ENCODE measurements at places on chromosomes 11 and 22.

DNA sequence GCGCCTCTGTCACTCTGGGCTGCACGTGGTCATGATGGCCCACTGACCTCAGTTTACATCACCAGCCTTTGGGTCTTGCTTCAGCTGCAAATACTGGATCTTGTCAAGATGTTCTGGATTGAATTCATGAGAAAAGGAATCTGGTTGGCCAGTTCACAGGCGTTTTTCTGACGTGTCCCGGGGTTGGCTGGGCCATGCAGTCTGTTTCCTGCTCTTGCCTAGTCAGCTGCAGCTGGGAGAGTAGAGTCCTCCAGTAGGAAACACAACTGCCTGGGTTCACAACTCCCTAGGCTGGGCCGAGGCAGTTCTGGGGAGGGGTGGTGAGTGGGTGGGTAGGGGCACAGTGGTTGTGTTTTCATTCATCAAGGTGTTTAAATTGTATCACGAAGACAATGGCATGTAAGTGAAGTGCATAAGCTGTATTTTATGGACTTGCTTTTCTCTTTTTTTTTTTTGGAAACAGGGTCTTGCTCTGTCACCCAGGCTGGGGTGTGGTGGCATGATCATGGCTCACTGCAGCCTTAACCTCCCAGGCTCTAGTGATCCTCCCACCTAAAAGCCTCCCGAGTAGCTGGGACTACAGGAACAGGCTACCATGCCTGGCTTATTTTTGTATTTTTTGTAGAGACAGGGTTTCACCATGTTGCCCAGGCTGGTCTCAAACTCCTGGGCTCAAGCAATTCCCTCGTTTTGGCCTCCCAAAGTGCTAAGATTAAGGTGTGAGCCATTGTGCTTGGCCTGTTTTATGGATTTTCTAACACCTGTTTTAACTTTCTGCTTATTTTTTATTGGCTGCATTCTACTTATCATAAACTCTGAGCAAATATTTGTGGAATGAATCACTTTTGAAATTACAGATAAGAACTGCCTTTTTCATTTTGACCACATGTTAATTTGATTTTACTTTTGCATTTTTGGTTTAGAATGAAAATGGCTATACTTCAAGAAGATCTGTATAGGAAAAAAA, 54.0 kb upstream of the PITPNB start:
- DNase-seq, result no peak

DNA sequence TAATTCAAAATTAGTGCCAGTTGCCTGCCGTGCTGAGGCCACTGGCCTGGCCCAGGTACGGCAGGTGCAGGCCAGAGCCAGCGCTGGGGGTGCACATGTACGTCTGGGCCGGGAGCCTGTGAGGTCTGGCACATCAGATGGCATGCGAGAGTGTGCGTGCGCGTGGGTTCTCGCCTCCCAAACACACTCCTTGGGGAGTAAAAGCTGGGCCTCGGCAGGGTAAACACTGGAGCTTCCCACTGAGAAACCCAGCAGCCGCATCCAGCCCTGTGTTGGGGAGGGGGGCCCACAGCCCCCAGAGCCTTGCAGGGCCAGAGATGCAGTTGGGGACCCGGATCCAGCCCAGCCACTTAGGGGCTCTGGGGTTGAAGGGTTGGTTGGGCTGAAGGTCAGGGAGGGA, 37.8 kb downstream of the FLRT1 start:
- DNase-seq, result no peak

DNA sequence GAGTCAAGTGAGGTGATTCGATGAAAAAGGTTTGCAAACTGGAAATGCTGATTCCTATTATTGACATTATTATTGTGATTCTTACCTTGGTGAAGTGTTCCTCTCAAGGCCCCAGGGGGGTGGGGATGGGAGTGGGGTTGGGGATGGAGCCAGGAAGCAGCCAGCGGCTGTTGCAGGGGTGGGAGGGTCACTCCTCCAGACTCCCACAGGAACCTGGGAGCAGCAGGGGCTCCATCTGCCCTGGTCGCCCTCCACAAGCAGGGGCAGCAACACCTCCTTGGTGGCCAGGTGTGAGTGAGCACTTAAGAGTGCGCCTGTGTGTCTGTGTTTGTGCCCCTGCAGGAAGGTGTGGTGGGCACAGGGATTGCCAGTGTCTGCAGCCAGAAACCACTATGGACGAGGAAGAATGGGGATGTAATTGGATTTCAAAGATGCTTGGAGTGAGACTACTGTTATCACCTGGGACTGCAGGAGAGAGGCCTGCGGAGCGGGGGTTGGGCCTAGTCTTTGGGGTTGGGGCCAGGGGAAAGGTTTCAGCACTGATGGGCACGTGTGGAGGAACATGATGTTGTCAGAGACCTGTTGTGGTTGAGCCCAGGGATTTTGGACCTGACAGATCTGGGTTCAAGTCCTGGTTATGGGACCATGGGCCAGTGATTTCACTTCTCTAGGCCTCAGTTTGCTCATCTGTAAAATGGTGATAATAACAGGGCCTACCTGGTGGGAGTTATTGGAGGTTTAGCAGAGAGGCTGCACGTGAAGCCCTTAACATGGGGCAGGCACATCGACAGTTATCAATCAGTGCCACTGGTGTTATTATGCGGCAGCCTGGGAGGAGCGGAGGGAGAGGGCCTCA, 3.6 kb upstream of the TP53I11 start:
- no peak for DNase-seq

GRCh38 chr11:120249279-120250262, 9.6 kb downstream of the POU2F3 start:
- no peak for DNase-seq

- DNase-seq, result no peak
These were observed 365.7 kb upstream of the CADM1 start for GRCh38 chr11:115869780-115870431.

GRCh38 chr11:22337596-22338485, at the start of gene SLC17A6:
Gene SLC17A6 (plus strand): TSS chr11:22338381. CDS start chr11:22338534, 153 bp downstream.
- DNase-seq, result no peak

Measured in stimulated activated CD4-positive, alpha-beta T cell treated with anti-CD3 and anti-CD28 coated beads, TNF-alpha, amount 100 ng/mL, for 48 hours (primary cell).